ENCODE measurements at places on chromosomes 12 and 14.

GRCh38 chr14:32457213-32457920 lies 128.3 kb downstream of the AKAP6 start:
- DNase-seq, result no peak

GRCh38 chr12:5444520-5444919 lies 12.6 kb downstream of the NTF3 start:
- DNase-seq, result no peak

GRCh38 chr14:103014466-103015228 lies 42.7 kb downstream of the CDC42BPB start:
- peak; percentile 55 for DNase-seq

DNA sequence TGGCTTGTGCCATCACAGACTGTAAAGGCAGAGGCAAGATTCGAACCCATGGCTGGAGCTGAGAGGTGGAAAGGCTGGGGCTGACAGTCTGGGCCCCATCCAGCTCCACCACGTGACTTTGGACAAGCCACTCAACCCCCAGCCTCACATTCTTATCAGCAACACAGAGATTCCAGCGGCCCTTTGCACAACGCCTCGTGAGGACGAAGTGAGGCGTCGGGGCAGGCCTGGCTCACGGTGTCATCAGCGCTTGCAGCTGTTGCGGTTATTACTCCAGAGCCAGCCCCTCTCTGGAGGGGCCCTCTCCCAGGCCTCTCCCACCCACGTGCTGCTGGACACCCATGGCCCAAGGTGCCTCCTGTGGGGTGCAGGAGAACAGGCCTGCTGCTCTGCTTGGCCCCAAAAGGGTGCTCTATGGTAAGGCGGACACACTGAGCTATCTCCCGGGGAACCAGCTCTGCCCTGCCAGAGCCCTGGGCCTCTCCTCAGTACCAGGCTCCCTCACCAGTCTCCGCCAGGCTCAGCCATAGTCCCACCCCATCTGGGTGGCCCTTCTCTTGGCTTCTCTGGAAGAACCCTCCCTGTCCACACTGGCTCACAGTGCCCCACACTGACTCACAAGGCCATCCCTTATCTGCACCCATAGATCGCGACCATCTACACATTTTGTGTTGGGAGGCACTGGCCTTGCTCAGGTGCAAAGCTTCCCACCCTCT lies 21.1 kb downstream of the CHGA start:
- DNase-seq, result no peak

- DNase-seq, result peak; percentile 61
Measured at GRCh38 chr12:84874125-84874824, 38.3 kb downstream of the SLC6A15 start.

GRCh38 chr12:2402073-2402579 lies 349.3 kb downstream of the CACNA1C start:
- DNase-seq, result no peak

DNA sequence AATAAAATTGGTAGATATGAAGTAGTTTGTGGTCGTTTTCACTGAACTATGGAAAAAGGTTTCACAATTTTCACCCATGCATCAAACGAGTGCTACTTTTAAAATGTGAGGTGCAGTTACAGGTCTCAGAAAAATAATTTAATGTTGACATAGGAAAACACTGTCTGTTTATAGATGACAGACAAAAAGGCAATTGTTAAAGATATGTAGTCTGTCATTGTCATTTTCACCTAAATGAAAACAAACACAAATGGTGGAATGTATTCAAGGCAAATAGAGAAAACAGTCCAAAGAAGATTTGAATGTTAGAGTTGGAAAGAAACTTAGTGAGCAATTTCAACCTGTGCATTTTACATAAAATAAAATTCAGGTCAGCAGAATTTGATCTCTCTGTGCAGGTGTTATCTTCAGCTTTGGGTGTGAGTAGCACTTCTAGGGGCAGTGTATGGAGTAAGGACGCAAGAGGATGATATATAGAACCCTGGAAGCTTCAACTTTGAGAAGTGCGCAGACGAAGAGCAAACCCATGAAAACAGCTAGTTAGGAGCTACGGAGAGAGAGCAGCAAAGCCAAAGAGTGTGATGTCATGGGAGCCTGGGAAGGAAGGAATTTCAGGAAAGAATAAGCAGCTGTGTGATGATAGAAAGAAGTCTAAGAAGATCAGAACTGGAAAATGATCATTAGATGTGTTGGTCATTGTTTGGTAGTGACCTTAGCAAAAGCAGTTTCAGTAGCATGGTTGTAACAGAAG lies 6.2 kb downstream of the RERG start:
- no peak for DNase-seq

GRCh38 chr12:6851921-6852650 lies at the start of gene USP5:
Gene USP5, plus strand, starts transcription at chr12:6852150. Its CDS starts 30 bp downstream, at chr12:6852180.
- peak; percentile 98 for DNase-seq

DNA sequence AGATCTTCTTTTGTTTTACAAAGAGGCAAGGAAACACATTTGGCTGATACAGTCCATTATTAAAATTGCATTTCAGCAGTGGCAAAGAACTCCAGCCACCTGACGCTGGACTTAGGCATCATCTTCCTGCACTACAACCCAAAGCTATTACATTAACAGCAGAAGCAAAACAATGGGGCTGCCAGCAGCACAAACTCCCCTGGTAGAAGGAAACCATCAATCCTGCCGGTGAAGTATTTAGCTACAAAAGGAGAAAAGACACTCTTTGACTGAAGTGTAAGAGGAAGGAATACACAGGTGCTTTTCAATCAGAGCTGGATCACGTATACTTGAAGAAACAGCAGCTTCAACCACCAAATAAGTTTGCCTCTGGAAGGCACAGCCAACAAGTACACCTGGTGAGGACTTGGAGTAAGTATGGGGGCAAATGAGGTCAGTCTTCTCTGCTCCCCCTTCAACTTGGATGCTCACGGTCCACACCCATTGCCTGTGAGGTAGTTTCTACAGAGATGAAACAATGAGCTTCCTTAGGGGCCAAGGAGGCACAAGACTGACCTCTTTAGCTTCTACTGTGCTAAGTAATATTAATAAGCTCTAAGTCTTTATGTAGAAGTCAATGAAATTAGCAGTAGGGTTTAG lies 125.9 kb upstream of the FOXN3 start:
- DNase-seq, result no peak

GRCh38 chr12:99146730-99147129 lies 500.8 kb upstream of the GARIN6 start:
- no peak for DNase-seq

DNA sequence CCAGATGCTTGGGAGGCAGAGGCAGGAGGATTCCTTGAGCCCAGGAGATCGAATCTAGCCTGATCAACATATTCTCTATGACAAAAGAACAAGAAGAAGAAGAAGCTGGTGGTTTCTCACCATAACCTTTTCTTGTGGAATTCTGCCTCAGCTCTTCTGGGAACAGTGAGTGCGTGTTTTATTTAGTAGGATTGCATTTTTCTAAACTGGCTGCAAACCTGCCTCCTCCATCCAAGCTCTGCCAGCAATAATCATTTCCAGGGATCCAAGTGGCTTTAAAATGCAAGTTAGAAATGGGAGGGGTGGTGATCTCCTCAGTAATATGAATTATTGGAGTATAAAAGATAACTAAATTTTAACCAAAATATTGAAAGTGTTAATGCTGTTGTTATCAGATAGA lies 46.1 kb upstream of the MMP17 start:
- DNase-seq, result no peak

- DNase-seq, result no peak
Measured at GRCh38 chr12:101767537-101767936, 28.3 kb upstream of the SYCP3 start.

GRCh38 chr12:27667540-27667939 lies 28.7 kb upstream of the REP15 start:
- DNase-seq, result no peak

GRCh38 chr14:78618368-78618767 lies 448.2 kb downstream of the NRXN3 start:
- DNase-seq, result no peak

GRCh38 chr12:88726806-88727720 lies 146.8 kb upstream of the KITLG start:
- peak; percentile 91 for DNase-seq

GRCh38 chr14:37328673-37329072 lies 130.9 kb downstream of the MIPOL1 start:
- no peak for DNase-seq

- no peak for DNase-seq
Measured at GRCh38 chr14:95133282-95133681, 24.0 kb downstream of the DICER1 start.

- no peak for DNase-seq
Measured at GRCh38 chr12:113056631-113057488, at the start of gene DTX1. Gene DTX1, plus strand, starts transcription at chr12:113056730. Its CDS starts 1,463 bp downstream, at chr12:113058193.

DNA sequence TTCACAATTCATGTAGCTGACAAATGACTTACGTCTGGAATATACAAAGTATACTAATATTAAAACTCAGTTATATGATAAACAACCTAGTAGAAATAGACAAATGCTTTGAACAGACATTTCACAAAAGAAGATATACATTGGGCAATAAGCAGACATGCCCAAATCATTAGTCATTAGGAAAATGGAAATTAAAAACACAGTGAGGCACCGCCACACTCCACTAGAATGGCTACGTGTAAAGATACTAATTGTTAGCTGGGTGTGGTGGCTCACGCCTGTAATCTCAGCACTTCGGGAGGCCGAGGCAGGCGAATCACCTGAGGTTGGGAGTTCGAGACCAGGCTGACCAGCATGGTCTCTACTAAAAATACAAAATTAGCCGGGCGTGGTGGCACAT lies 248.9 kb upstream of the TMEM132C start:
- DNase-seq, result no peak

- DNase-seq, result peak; percentile 81
Measured at GRCh38 chr14:23153851-23154796, 29.3 kb downstream of the SLC7A8 start.

- DNase-seq, result no peak
Measured at GRCh38 chr14:23028799-23029198, 5.9 kb downstream of the PSMB5 start.

DNA sequence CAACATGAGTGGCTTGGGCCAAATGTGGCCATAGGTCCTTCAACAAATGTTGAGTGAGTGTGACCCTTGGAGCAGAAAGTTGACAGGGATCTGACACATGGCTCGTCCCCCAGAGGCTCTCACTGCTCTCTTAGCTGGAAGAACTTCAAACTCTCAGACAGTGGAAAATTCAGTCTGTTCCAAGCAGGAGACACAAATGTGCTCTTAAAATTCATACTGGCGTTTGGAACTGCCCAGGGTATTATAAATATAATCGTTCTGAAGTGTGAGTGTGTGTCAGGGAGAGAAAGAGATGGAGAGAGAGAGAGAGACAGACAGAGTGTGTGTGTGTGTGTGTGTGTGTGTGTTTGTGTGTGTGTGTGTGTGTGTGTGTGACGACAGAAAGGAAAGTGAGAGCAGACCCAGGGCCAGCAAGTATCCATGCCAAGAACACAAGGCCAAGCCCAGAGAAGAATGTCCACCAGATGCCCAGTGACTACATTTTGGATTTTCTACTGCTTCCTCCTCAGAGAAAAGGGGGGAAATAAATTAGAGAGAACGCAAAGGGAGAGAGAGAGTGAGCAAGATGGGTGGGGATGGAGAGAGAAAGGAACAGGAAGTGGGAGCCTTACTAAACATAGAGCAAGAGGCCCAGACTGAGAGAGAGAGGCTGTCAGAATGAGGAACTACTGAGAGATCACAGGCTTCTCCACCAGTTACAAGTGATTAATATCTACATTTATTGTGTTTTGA lies 193.6 kb upstream of the NUDT4 start:
- DNase-seq, result no peak

GRCh38 chr14:103225476-103225875 lies 102.2 kb downstream of the TNFAIP2 start:
- no peak for DNase-seq

DNA sequence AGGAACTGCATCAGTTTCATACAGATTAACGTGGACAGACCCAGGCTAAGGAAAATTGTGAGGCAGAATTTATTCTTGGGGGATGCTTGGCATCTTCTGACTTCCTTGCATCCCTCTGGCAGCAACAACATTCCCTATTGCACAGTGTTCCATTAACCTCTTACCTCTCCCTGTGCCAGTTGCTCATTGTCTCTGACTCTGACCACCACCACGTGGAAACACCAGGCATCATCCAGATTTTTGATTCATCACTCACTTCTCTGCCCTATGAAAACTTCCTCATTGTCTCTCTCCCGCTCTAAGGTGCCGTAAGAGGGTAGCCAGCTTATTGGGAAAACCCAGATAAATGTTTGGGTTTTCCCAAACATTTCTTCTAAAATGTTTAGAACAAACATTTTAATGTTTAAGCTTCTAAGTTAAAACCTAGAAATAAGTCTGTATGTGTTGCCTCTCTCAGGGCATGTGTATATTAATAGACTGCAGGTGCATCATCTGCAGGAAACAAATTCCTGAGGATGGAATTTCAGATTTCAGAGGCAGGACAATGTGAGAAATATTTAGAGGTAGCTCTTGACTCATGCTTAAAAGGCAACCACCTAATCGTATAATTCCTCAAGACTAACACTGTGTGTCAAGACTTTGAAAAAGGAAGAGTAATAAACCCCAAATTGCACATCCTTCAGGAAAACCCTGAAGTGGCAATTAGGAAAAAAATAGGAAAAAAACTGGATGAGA lies 64.5 kb upstream of the SLC35F4 start:
- DNase-seq, result no peak

- DNase-seq, result no peak
Measured at GRCh38 chr14:100329233-100330006, 6.3 kb downstream of the SLC25A47 start.

- no peak for DNase-seq
Measured at GRCh38 chr12:4820971-4821370, 88.7 kb upstream of the KCNA1 start.

DNA sequence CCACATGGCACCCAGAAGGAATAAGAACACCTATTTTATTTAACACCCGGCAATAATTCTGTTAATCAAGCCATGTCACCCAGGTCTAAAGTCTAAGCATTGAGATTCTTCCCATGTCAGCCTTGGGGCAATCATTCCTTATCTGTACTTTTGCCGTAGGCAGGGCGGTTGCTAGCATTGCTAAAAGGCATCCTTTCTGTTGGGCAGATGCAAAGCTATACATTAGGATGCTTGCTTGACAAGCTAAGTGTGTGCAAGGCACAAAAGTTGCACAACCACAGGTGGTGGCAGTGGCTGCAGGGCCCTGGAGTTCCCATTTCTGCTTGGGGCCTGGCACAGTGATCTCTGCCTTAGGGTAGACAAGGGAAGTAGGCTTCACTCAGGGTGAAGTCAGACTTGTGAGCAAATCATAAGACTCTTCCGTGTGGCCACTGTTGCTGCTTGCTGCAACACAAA lies 12.5 kb upstream of the GALNT6 start:
- no peak for DNase-seq

- DNase-seq, result no peak
Measured at GRCh38 chr12:98127336-98127679, 388.1 kb upstream of the TMPO start.

DNA sequence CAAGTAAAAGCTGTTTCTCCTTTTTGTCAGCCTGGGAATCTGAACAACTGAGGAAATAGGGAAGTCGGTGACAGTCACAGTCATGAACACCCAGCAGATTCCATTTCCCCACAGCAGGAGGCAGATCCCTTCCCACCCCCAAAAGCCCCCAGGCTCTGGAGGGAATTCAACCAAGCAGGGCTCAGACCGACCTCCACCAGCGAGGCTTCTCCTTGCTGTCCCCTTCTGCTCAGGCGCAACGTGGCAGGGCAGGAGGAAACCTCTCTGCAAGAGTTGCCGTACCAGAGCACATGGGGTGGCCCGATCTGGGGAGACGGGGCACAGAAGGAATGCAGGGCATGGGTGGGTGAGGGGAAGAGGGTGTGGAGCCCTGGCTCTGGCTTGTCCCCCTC lies 319 bp downstream of the GALNT6 start:
- no peak for DNase-seq

GRCh38 chr12:123163227-123163626 lies 12.3 kb upstream of the PITPNM2 start:
- peak; percentile 92 for DNase-seq

Data from bronchial epithelial cell (primary cell).